ENCODE measurements at places on chromosomes 7 and 10.

GRCh38 chr7:92330835-92331438 is 85.2 kb downstream of the ANKIB1 start:
- DNase-seq: no peak

- DNase-seq: no peak
Measured at GRCh38 chr7:88455696-88456095, 149.0 kb upstream of the STEAP4 start.

DNA sequence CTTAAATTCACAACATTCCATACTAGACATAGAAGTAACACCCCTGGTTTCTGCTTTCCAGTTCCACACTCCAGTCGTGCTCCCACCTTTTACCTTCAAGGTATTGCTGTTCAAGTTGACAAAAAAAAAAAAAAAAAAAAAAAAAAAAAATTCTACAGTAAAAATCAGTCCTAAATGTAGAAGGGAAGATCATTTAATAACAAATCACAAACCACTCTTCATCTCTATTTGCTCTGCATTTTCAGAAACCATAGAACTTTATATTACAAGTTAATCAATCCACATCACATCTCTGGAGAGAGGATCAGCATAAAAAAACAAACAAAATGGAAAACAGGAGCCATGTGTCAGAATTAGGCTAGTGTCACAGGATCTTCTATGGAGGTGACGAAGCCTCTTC is 206.3 kb upstream of the KLF14 start:
- DNase-seq: no peak

DNA sequence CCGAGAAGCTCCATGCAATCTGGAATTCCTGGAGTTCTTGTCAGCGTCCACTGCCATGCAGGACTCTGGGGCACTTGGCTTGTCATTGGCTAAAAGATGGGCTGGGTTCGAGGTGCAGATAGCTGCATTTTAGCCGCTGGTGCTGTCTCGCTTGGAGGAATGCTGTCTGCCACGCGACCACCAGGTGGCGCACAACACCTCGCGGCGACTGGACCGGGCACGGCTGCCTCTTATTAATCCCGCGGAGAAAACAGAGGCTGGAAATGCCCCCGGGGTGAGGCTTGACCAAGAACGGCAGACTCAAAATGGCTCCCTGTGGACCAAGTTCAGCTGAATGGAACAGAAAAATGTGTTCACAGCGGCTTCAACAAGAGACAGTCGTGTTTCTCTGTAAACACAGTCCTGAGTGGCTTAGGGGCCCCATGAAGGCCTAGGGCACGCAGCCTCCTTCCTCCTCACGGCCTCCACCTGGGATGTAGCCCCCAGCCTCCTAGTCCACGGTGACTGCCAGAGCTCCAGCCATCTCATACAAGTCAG is 46.2 kb downstream of the AOC1 start:
- DNase-seq: peak; percentile 46

DNA sequence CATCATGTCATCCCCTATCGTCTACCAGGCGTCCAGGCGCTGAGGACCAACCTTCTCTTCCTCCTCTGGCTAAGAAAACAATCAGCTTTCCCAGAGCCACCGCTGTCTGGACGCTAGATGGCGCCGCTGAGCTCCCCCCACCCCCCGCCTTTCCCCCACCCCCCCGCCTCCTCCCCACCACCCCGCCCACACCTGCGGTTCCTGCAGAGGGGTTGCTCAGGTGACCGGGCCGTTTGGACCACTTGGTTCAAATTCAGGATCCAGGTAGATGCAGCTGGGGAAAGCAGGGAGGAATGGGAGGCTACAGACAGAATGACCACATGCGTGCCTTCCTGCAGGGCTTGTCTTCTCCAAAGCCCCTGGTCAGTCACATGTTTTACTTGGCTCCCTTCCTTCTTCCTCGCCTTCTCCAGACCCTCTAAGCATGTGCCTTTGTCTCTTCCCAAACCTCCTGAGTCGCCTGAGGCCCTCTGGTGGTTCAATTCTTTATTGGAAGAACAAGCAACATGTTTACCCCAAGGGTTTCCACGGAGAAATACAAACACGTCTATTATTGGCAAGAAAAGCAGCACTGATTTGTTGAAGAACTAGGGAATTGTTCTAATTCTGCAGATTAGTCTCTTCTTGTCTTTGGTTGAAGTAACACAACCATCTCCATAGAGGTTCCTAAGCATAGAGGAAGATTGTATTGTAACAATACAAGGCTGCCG is 24.7 kb downstream of the AOC1 start:
- DNase-seq: no peak

GRCh38 chr10:82340166-82340565 is 465.2 kb downstream of the NRG3 start:
- DNase-seq: no peak

DNA sequence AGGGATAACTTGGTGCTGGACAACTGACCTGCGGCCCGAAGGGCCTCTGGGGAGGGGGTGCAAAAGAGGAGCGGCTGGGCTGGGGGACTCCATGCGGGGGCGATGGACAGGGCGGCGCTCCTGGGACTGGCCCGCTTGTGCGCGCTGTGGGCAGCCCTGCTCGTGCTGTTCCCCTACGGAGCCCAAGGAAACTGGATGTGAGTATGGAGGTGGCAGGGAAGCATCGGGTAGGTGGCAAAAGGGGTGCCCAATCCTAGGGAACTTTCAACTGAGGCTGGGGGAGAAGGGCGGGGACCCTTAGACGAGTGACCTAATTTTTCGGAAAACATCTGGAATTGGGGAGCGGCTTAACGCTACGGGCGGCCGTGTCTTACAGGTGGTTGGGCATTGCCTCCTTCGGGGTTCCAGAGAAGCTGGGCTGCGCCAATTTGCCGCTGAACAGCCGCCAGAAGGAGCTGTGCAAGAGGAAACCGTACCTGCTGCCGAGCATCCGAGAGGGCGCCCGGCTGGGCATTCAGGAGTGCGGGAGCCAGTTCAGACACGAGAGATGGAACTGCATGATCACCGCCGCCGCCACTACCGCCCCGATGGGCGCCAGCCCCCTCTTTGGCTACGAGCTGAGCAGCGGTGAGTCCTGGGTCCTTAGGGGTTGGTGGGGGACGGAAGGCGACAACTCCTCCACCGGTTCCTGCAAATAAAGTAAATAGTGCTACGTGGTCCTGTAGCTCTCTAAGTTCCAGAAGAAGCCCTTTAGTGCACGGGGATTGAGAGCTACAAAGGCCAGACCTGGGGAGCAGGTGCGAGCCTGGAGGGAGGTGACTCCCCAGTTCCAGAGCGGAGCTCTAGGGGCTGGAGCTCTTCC is 622 bp downstream of the WNT16 start:
- DNase-seq: no peak

DNA sequence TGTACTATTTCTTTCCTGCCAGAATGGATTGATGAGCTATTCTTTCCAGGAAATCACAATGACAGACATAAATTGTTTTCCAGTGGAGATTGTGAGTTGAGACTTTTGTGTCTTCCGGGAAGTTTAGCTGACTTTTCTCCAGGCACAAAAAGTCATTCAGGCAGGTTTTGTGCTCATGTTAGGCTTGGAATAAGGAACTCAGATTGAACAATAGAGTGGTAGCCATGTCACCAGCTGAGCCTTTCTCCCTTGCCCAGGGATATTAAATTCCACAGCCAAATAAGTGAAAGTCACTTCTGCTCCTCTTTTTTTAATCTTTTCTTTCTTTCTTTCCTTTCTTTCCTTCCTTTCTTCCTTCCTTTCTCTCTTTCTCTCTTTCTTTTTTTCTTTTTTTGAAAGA is 559.6 kb downstream of the GALNT17 start:
- DNase-seq: no peak

DNA sequence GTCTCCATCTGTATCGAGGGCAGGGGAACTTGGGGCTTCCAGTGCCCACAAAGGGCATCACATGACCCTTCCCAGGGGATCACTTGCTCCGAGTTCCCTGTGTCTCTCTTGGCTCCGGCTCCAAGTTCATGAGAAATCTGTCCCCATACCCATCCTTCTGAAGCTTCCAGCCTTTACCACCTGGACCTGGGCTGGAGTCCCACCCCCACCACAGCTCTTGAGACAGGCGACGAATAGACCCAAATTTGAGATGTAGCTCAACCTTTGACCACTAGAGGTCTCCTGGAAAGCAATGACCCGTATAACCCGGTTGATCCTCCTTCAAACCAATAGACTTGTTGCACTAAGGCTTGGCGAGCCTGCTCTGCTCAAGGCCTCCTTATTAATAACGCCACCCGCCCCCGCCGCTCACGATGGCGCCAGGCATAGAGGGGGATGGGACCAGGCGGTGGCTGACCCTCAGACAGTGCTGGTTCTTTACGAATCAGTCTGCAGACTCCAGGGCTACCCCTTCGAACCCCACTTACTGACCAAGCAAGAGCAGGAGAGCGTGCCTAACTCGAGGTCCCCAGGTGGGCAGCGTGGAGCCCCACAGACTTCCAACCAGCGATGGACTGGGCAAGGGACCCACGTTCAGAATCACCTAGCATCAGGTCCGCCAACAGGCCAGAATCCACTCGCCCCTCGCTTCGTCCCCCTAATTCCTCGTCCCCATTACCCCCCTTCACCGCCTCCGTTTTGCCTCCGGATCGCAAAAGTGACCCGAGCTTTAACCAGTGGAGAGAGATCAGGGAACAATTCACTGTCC is 4.4 kb upstream of the ARID5B start:
- DNase-seq: no peak

DNA sequence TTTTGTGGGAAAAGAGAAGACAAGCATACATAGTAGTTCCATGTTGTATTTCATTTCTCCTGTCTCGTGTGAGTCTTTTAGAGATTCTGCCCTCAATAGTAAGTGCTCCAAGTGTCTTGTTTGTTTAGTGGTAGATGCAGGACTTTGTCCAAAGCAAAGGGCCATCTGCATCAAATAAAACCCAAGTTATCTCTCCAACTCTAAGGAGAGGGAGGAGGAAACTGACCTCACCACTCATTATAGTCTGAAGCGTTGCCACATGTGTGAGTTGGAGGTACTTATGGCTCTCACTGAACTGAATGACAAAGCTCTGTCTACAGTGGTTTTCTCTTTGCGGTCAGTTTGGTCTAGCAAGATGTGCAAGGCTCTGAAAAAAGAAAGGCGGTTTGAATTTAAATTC is 272.6 kb downstream of the DOCK4 start:
- no peak for DNase-seq

DNA sequence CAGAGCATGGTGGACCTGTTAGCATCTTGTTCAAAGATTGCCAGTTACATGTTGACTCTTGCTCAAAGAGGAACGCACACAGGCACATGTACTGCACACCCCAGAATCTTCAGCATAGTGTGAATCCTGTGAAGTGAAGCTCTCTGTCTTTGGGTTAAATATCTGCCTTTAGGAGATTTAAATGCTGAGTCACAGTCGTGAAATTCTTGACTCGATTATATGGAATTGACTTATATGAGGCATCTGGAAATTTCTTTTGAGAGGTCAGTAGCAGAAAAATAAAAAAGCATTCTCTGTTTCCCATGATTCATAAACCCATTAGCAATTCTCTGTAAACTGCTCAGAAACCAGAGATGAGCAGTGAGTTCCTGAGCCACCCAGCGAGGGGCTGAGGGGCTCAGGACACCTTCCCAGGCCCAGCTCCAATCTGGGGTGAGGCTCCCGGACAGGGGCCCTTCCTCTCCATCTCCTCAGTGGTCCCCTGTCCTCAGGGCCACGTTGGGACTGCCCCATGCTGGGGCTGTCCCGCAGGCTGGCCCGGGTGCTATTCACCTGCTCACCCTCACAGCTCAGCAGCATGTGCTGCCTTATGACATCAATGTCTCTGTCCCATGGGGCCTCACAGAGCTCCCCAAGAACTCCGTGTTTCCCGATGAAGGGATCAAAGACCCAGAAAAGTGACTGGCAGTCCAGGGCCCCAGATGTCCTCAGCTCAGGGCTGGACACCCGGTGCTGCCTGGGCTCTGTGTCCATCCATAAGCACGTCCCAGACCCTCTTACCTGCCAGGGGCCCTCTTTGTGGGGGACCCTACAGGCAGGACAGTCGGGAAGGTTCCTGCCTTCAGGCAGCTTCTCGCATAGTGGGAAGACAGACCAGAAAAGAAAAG is 50.0 kb upstream of the INSIG1 start:
- DNase-seq: no peak

GRCh38 chr7:115135769-115136410 is 214.0 kb downstream of the MDFIC start:
- DNase-seq: no peak

DNA sequence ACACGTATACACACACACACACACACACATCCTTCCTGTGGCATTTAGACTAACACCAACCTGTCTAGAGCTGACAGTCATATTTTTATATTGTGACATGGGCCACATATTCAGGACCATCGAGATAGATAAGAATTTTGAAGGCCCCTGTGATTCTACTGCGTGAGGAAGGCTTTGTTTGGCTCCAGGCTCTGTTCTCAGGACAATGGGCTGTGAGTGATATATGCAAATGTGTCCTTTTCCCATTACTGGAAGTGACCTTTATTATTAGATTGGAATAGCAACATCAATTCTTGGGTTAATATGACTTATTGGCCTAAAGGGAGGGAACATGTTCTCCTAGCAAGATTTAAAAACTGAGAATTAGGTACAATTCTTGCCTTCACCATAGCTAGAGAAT is 156.1 kb downstream of the SPAG6 start:
- no peak for DNase-seq

- DNase-seq: no peak
Measured at GRCh38 chr10:30432622-30433305, 1.2 kb upstream of the MAP3K8 start.

GRCh38 chr10:102669206-102670064 is 25.2 kb downstream of the TRIM8 start:
- DNase-seq: no peak

GRCh38 chr7:88280801-88281200 is 25.9 kb downstream of the STEAP4 start:
- DNase-seq: no peak

DNA sequence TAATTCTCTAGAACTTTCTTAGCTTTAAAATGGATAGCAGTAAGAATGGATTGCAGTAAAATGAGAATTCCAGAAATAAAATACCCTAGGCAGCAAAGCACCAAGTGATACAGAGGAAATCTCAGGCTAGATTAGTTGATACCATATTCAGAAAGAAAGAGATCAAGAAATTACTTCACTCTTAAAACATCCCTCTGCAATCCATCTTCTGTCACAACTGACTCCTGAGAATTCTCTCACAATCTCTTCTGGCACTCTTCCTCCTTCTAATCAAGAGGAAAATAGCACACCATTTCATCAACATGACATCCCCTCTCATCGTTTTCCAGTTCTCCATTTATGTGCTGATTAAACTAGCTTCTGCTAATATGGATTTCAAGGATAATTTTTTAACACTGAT is 42.2 kb upstream of the LAMB1 start:
- DNase-seq: no peak

DNA sequence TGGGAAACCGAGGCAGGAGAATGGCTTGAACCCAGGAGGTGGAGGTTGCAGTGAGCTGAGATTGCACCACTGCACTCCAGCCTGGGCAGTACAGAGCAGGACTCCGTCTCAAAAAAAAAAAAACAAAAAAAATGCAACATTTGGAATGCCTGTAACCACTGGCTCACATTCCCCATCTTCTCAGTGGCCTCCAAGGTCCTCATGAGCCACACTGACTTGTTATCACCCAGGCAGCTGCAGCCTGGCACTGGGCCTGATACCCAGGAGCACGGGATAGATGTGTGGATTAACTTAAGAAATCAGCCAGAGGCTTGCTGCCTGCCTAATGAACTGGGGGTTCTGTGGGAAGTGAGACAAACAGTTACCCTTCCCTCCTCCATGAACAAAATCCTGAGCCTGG is 23.0 kb downstream of the JCAD start:
- no peak for DNase-seq

- DNase-seq: no peak
Measured at GRCh38 chr10:117271427-117271826, 30.5 kb downstream of the SLC18A2 start.

GRCh38 chr7:31175672-31176071 is 123.6 kb downstream of the ADCYAP1R1 start:
- no peak for DNase-seq

Data from stimulated activated CD8-positive, alpha-beta memory T cell treated with anti-CD3 and anti-CD28 coated beads, Interleukin-15, amount 100 ng/mL, for 48 hours (primary cell).